AML-193 (cell line): ENCODE measurements at places on chromosomes 6 and 20.

- peak; percentile 86 for DNase-seq
These were observed 9.0 kb downstream of the TEAD3 start for GRCh38 chr6:35487658-35488516.

- DNase-seq: no peak
These were observed 612.3 kb upstream of the BTBD3 start for GRCh38 chr20:11305406-11305805.

- DNase-seq: no peak
These were observed 16.2 kb upstream of the BEND6 start for GRCh38 chr6:56938649-56939191.

DNA sequence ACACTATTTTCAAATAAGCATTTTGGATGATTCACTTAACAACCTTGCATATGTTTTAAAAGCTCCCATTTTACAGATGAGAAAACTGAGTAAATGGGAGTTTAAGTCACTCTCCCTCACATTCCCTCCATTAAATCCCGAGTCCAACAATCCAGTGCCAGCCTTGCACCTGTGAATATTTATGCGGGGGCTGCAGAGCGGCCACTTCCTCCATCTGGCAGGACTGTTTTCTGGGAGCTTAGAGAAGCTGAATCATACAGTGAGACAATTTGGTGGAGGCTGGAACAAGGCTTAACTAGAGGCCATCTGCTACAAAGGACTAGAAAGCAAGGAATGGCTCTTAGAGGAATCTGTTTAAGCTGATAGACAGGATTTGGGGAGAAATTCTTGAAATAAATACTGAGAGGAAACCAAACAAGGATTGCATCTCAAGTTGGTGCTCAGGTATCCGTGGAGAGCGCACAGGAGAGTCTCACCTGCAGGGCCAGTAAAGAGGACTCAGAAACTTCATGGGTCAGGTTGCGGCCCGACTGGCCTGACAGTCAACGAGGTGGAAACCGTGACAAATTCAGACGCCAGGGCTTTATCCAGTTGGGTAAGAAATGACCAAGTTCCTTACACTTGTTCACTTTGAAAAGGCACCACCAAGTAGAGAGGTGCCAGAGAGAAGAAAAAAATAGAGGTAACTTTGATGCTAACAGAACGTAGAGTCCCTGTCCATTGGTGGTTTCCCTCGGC, 478.5 kb downstream of the QKI start:
- DNase-seq: no peak

- DNase-seq: peak; percentile 19
These were observed 23.9 kb downstream of the MAP7 start for GRCh38 chr6:136526196-136526930.

- no peak for DNase-seq
These were observed 34.6 kb downstream of the KCNS1 start for GRCh38 chr20:45066372-45066771.

DNA sequence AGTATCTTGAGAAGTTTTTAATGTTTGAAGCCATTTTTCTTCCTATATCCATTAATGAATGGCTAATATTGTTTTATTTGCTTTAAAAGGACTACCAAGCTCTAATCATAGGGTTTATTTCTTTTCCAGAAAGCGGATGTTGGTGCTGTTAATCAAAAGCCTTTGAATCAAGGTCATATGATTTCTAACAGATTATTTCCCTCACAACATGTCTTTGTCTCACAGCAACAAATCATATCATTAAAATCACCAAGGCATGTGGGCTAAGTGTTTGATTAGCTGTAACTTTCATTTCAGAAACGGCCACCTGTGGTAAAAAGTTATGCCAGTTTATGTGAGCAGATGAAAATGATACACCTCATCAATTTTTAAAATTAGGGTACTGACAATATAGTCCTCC, 21.7 kb downstream of the TRAF3IP2 start:
- no peak for DNase-seq

GRCh38 chr20:51687630-51688029, 80.6 kb downstream of the ATP9A start:
- no peak for DNase-seq

DNA sequence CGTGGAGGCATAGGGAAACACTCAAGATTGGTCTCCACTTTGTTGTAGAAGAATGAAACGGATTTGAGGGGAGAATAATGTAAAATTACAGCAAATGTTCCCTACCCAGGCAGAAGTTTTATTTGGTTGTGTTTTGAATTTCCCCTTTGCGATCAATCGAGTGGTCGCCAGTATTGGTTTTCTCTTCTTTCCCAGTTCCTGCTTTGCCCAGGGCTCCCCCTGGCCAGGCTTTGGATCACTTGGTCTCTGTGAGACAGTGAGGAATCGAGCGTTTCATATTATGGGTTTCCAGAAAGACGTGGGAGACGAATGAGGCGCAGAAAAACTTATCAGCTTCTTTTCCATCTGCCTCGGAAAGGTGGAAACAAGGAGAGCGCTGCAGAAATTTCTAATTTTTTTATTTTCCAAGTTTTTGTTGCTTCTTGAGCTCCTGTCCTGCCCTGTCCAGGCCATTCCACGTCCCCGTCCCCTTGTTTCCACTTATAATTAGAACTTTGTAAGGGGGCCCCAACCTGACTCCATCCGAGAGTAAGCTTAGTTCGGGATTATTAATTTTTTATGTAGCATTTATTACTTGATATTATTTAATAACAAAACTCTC, 7.5 kb upstream of the TBX18 start:
- no peak for DNase-seq

- no peak for DNase-seq
These were observed 118.2 kb downstream of the PRIM2 start for GRCh38 chr6:57435475-57436160.

- DNase-seq: no peak
These were observed 34.7 kb upstream of the ASCC3 start for GRCh38 chr6:100915876-100916275.

DNA sequence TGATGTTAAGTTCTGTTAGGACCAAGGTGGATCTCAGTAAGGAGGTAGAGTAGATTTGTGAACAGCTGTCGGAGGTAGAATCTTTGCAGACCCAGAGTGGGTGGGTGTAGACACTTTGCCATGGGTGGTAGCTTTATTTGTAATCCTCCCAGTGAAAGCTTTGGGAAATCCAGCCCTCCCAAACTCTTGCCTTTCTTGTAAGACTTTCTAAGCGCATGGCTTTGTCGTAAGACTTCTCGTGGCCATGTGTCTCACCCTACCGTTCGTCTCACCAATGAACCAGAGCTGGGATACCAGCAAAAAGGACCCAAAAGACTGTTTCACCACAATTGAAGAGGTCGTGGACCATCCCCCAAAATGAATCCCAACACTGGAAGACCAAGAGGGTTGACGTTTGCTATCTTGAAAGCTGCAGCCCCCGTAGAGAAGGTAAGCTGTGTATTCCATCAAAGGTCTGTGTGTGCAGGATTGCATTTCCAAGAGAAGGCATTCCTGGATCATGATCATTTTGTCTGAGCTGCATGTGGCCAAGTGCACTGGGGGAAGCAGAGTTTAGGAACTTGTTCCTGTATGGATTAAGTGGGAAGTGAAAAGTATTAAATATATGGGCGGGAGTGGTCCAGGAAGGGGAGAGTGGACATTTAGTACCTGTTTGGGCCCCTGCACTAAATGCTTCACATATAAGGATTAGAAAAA, 5.8 kb upstream of the TMEM14A start:
- DNase-seq: no peak

GRCh38 chr20:52496191-52496590, 304.6 kb upstream of the ZFP64 start:
- no peak for DNase-seq

- no peak for DNase-seq
These were observed 91.0 kb upstream of the SNX9 start for GRCh38 chr6:157732007-157732406.

DNA sequence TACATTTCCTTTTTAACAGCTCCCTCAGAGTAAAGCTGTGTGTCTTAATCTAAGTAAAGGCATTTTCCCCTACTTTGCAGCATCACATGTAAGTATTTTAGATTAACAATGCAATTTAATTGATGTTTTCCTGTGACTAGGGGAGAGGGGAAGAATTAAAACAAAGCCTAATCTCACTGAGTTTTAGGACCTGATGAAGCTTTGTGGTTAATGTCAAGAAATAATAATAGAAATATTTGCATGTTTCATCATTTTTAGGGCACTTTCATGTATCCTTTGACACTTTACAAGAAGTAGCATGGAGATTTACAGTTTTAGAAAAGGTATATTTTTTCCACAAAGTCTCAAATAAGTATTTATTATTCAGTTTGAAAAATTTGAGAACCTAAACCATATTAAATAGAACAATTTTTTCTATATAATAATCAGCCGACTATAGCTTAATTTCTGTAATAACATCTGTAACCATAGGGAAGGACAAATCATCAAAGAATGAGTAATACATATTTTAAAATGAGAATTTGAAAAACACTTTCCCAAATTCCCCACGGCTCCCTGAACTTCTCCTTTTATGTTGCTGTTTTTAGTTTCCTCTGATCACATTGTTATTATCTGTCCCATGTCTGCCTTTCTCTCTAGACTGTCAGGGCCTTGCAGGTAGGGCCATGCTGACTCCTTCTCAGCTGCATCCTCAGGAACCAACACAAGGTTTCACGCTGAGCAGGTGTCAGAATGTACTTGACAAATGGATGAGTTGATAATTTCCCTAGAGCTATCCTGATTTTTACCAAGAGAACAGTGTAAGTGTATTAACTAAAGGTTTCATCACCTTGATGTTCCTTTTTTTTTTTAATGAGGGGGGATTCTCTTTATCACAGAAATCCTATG, 338.1 kb downstream of the SYNE1 start:
- DNase-seq: peak; percentile 19

GRCh38 chr6:148349466-148349865, 6.8 kb downstream of the SASH1 start:
- no peak for DNase-seq

- no peak for DNase-seq
These were observed 154.7 kb downstream of the SYCP2 start for GRCh38 chr20:59778615-59779200.

GRCh38 chr6:74069089-74069581, 373.1 kb downstream of the CD109 start:
- DNase-seq: no peak

- DNase-seq: no peak
These were observed 143.0 kb downstream of the SAMD5 start for GRCh38 chr6:147651249-147652063.

- no peak for DNase-seq
These were observed 27.1 kb downstream of the HSF2 start for GRCh38 chr6:122426597-122426996.

GRCh38 chr6:130473886-130474285, 108.1 kb downstream of the TMEM200A start:
- DNase-seq: no peak

GRCh38 chr20:64211874-64212658, 43.5 kb upstream of the PCMTD2 start:
- no peak for DNase-seq

DNA sequence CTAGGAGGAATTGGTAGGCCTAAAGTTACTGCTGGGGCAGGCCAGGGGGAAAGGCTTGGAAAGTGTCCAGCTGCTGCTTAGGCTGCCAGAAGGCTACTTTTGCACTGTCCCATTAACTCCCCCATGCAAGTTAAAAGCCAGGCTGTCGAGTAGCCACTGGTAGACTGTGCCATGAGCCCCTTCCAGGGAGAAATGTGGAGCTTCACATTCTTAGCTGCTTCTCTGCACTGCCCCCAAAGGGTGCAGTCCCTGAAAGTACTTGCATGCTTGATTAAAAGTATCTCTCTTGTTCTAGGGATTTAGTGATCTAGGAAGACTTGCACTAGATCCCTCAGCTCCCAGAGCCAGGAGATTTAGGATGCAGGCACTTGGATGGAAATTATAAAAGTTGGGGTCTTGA, 57.3 kb downstream of the CDC5L start:
- no peak for DNase-seq

DNA sequence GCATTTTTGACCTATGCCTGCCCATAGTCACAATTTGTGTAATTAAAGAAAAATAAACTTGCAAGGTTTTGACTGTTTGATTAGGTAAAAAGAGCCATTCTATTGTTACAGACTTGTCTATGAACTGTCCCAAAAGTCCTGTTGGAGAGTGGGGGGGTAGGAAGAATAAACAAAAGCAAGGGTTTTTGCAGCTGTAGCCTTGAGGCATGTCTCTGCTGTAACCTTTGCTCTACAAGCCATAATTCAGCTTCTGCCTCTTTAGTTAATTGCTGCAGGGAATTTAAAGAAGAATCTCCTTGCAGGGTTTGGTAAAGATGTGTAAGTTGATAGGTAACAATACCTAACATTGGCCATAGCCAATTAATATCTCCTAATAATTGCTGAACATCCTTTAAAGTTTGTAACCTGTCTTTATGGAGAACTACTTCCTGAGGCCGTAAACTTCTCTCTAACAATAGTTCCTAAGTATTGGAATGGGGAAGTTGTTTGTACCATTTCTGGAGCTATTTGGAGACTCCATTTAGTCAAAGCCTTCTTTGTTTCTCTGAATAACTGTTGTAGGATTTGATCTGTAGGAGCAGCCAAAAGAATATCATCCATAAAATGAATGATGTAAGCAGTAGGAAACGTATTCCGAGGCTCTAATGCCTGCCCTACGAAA, 7.9 kb upstream of the ABHD12 start:
- no peak for DNase-seq

DNA sequence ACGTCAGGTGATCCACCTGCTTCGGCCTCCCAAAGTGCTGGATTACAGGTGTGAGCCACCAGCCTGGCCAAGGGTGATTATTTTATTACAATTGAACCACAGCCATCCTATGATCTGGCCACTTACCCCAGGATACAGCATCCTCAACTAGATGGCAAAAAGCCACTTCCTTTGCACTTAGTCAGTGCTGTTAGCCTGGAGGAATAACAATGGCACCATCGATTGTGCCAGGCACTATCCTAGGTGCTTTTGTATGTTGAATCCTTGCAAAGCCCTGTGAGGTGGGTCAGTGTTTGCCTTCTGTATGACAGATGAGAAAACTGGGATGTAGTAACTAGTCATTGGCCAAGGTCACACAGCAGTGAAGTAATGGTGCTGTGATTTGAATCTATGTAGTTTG, 11.2 kb upstream of the TTPAL start:
- no peak for DNase-seq

DNA sequence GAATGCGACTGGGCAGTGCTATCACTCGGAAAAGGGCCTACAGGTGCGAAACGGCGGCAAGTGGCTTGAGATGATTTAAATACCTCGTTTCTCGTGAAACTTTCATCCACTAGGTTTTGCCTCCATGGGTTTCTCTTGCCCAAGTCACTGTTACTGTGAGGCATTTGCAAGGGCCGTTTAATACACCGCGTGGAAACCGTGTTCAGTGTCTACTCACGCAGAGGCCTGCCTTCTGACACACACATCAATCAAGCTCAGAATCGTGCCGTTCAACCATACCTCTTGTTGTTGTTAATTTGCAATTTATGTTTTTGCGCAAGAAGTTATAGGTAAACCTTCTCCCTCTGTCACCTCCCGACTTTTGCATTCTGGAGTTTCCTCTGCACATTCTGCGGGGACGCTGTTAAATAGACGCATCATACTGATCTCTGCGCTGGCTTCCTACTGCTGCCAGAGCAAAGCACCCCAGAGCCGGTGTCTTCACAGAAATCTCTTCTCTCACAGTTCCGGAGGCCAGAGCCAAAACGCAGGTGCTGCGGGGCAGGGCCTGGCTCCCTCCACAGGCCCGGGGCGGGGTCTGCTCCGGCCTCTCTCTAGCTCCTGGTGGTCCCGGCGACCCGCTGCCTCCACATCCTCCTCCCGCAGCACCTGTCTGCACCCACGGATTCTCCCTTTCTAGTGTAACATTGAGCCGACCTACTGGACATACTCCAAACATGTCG, 251.4 kb downstream of the SMOC2 start:
- DNase-seq: no peak
